ENCODE measurements at places on chromosomes 1 and 21. TPM values are rescaled to one million over a fixed set of nuclear protein-coding genes. Genes with fewer than 3 reads are reported as not detected.

- no peaks in the 10 kb centered on the region for H3K27me3 ChIP-seq
- no peak for DNase-seq
- H3K4me3 ChIP-seq, result no peak overlapping the region
- H3K27ac ChIP-seq, result peak overlapping the region; percentile 100
- H3K4me1 ChIP-seq, result peaks cover 24% of the 10 kb centered on the region
These were observed 2.8 kb upstream of the ENAH start for GRCh38 chr1:225655509-225656258.

GRCh38 chr1:84920159-84920558 lies 27.2 kb upstream of the LPAR3 start:
- no peak overlapping the region for H3K27ac ChIP-seq
- no peaks in the 10 kb centered on the region for H3K36me3 ChIP-seq
- H3K27me3 ChIP-seq, result no peaks in the 10 kb centered on the region
- H3K4me3 ChIP-seq, result no peak overlapping the region

DNA sequence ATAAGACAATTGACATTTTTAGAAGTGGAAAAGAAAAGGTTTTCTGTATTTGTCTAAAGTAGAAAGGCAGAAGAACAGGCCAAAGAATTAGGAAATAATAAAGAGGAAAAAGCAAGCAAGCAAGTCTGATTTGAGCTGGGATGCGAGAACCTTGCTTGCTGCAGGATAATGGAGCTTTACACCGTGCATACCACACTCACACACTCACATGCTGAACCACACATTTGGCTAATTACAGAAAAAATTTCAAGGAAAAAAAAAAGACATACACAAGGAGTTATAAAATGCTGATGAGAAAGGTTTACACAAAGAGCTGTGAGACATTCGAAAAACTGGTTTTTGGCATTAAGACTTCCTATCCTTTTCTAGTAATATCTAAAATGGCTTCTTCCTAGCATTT lies 593.9 kb downstream of the KIF26B start:
- H3K36me3 ChIP-seq, result no peaks in the 10 kb centered on the region
- H3K27me3 ChIP-seq, result no peaks in the 10 kb centered on the region
- no peak overlapping the region for H3K4me3 ChIP-seq
- no peaks in the 10 kb centered on the region for H3K4me1 ChIP-seq

GRCh38 chr21:34983680-34984086 lies 65.4 kb downstream of the RUNX1 start:
- H3K27ac ChIP-seq, result no peak overlapping the region
- H3K36me3 ChIP-seq, result no peaks in the 10 kb centered on the region
- no peak overlapping the region for H3K4me3 ChIP-seq
- H3K4me1 ChIP-seq, result no peaks in the 10 kb centered on the region

The TMEM240 gene
- total RNA-seq, result 5.8 TPM

GRCh38 chr1:158179301-158180041 lies 1.2 kb upstream of the CD1D start:
- DNase-seq, result no peak
- H3K36me3 ChIP-seq, result no peaks in the 10 kb centered on the region
- H3K4me3 ChIP-seq, result no peak overlapping the region
- peaks cover 3% of the 10 kb centered on the region for H3K4me1 ChIP-seq
- peaks cover 14% of the 10 kb centered on the region for H3K27me3 ChIP-seq
